Memory B cell (primary cell): ENCODE measurements at places on chromosomes 3 and 15.

- H3K27ac ChIP-seq, result no peak overlapping the region
- H3K4me3 ChIP-seq, result no peak overlapping the region
- DNase-seq, result no peak
- H3K36me3 ChIP-seq, result no peaks in the 10 kb centered on the region
- H3K27me3 ChIP-seq, result no peaks in the 10 kb centered on the region
- H3K4me1 ChIP-seq, result no peaks in the 10 kb centered on the region
These were observed 399.4 kb downstream of the OCA2 start for GRCh38 chr15:27699699-27700098.

DNA sequence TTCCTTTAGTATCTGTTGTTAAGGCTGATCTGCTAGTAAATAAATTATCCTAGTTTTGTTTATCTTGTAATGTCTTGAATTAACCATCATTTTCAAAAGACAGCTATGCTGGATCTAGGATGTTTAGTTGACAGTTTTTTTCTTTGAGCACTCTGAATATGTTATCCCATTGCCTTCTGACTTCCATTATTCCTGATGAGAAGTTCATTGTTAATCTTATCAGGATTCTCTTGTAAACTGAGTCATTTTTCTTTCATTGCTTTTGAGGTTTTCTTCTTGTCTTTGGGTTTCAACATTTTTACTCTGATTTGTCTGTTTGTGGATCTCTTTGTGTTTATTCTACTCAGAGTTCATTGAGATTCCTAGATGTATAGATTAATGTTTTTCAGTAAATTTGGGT is 157.7 kb downstream of the WNT7A start:
- H3K4me3 ChIP-seq, result no peak overlapping the region
- H3K36me3 ChIP-seq, result peaks cover 1% of the 10 kb centered on the region
- H3K27me3 ChIP-seq, result no peaks in the 10 kb centered on the region
- H3K27ac ChIP-seq, result no peak overlapping the region

- no peaks in the 10 kb centered on the region for H3K4me1 ChIP-seq
- no peak overlapping the region for H3K4me3 ChIP-seq
- H3K36me3 ChIP-seq, result no peaks in the 10 kb centered on the region
- no peak for DNase-seq
These were observed 156.6 kb upstream of the RGMA start for GRCh38 chr15:93245661-93246042.

GRCh38 chr3:38556640-38557358 is 60.7 kb downstream of the EXOG start:
- DNase-seq, result no peak
- no peak overlapping the region for H3K4me3 ChIP-seq
- H3K27ac ChIP-seq, result no peak overlapping the region
- H3K4me1 ChIP-seq, result no peaks in the 10 kb centered on the region

- no peak for DNase-seq
- no peaks in the 10 kb centered on the region for H3K27me3 ChIP-seq
- peaks cover 19% of the 10 kb centered on the region for H3K36me3 ChIP-seq
- H3K4me1 ChIP-seq, result peaks cover 3% of the 10 kb centered on the region
- H3K4me3 ChIP-seq, result no peak overlapping the region
These were observed 249.3 kb downstream of the BBX start for GRCh38 chr3:107772016-107772415.

- no peak overlapping the region for H3K27ac ChIP-seq
- H3K4me1 ChIP-seq, result no peaks in the 10 kb centered on the region
- peaks cover 9% of the 10 kb centered on the region for H3K27me3 ChIP-seq
- no peak overlapping the region for H3K4me3 ChIP-seq
- H3K36me3 ChIP-seq, result no peaks in the 10 kb centered on the region
These were observed 48.1 kb downstream of the AMOTL2 start for GRCh38 chr3:134326126-134326525.

DNA sequence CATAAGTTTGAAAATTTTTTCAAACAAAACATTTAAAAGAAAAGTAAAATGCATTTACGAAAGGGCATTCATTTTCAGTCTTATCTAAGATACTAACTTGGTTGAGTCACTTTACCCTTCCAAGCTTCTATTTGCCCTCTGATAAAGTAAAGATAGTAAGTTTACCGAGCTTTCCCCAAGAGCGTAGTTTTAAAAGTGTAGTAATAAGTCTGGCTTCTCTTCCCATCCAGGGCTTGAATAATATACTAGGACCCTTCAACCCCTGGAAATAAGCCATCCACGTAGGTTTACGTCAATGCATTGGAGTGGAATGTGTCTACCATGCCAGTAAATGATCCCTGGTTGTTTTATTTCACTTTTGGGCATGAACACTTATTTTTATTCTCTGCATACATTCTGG is 608.3 kb downstream of the NTRK3 start:
- H3K36me3 ChIP-seq, result no peaks in the 10 kb centered on the region
- DNase-seq, result no peak
- H3K27ac ChIP-seq, result no peak overlapping the region
- H3K27me3 ChIP-seq, result peaks cover 1% of the 10 kb centered on the region
- H3K4me3 ChIP-seq, result no peak overlapping the region
- no peaks in the 10 kb centered on the region for H3K4me1 ChIP-seq

GRCh38 chr15:32905481-32905880 is 187.7 kb downstream of the GREM1 start:
- H3K4me3 ChIP-seq, result no peak overlapping the region
- H3K36me3 ChIP-seq, result peaks cover 2% of the 10 kb centered on the region
- peaks cover 3% of the 10 kb centered on the region for H3K27me3 ChIP-seq
- H3K27ac ChIP-seq, result no peak overlapping the region
- no peak for DNase-seq
- peaks cover 35% of the 10 kb centered on the region for H3K4me1 ChIP-seq

- no peaks in the 10 kb centered on the region for H3K4me1 ChIP-seq
- no peak overlapping the region for H3K4me3 ChIP-seq
- H3K27me3 ChIP-seq, result peaks cover 37% of the 10 kb centered on the region
- H3K27ac ChIP-seq, result no peak overlapping the region
- no peak for DNase-seq
These were observed 6.6 kb downstream of the SOX2 start for GRCh38 chr3:181718369-181718768.

GRCh38 chr3:26622621-26623418 is at the start of gene LRRC3B:
TSS of gene LRRC3B (plus strand) at chr3:26622772. CDS start at chr3:26709673, 86,901 bp downstream.
- peaks cover 2% of the 10 kb centered on the region for H3K36me3 ChIP-seq
- peaks cover 14% of the 10 kb centered on the region for H3K27me3 ChIP-seq
- H3K4me1 ChIP-seq, result no peaks in the 10 kb centered on the region
- no peak within 1 kb of the TSS for H3K4me3 ChIP-seq
- no peak within 1 kb of the TSS for H3K27ac ChIP-seq

DNA sequence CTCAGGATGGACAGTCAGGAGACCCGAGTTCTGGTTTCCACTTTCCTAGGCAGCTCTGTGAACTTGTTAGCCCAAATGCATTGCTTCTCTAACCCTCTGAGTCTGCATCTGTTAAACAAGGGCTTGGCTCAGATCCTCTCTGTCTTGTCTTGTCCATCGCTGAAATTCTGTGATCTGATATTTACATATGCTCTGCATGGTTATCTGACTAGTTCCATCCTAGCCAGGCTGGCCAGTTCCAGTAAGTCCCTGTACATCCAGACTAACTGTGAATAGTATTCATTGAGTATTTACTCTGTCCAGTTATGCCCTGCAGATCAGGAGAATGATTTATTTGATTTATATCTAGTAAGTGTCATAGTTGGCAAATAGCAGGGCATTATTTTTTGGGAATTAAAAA is 27.0 kb upstream of the SV2B start:
- H3K4me1 ChIP-seq, result no peaks in the 10 kb centered on the region
- H3K27ac ChIP-seq, result no peak overlapping the region
- peaks cover 16% of the 10 kb centered on the region for H3K27me3 ChIP-seq
